ENCODE measurements at places on chromosomes 16 and 17. TPM values are rescaled to one million over a fixed set of nuclear protein-coding genes. Genes with fewer than 3 reads are reported as not detected.

DNA sequence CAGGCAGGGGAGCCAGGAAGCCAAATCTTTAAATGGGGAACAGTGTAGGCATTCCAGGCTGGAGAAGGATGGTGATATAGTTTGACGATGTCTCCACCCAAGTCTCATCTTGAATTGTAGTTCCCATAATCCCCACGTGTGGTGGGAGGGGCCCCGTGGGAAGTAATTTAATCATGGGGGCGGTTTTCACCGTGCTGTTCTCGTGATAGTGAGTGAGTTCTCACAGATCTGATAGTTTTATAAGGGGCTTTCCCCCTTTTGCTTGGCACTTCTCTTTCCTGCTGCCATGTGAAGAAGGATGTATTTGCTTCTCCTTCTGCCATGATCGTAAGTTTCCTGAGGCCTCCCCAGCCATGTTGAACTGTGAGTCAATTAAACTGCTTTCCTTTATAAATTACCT lies 28.8 kb downstream of the GINS3 start:
- no peak for DNase-seq

DNA sequence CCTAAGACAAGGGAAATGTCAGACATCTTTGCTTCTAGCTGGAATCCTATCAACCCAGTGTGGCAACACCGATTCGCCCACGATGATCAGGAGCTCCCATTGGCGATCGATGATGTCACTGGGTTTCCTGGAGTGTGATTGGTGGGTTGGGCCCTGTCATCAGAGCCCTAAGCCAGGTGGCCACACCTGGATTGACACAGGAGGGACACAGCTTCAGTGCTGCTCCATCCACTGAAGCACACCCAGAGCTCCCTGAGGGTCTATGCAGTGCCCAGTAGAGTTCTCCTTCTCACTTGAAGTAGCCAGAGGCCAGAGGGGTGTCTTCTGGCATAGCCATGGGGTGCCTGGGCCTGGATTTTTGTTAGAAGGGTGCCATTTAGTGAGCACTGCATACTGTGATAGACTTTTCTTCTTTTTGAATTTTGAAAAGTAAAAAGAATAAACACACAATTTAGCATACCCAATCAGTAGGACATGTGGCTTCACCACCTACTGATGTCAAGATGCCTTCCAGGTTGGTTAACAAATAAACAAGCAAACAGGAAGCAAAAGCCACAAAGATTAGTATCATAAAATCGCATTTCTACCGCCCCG lies 77.6 kb downstream of the CMIP start:
- DNase-seq = no peak

GRCh38 chr17:71273441-71273840 lies 847.4 kb upstream of the SOX9 start:
- DNase-seq = peak; percentile 22

The CD2BP2 gene
- polyA plus RNA-seq = 50.3 TPM

- no peak for DNase-seq
Measured at GRCh38 chr17:12620200-12620720, 45.4 kb upstream of the MYOCD start.

DNA sequence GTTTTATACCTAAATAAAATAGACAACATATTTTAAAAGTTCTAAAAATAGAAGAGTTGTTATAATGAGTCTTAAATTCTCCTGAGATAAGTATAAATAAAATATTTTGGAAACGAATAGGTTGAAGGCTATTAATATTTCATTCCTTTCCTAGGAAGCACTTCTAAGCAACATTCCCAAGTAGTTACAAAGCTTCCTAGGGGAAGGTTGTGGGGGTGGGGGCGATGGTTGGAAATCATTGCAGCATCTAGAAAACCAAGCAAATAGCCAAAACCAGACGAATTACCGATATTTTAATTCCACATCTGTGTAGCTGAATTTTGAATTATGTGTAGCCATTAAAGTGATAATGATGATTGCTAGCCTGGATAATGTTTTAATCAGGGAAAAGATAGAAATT lies 26.9 kb downstream of the PTRH2 start:
- DNase-seq = no peak

DNA sequence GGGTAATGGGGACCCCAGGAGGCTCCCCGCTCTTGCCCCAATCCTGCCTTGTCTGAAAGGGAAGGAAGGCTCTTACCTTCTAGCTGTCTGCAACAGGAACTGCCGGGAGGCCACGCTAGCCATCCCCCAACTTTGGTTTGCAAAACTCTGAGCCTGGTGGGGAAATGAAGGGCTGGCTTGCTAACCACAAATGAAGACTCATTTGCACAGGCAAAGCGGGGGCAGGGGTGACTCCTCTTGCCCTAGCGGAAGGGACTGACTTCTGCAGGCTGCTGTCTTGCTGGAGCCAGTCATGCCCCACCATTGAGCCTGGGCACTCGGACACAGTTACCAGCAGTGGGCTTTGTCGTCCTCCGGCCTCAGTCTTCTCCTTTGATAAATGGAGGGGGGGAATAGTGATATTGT lies 52.6 kb downstream of the PLCG2 start:
- no peak for DNase-seq

The RMI2 gene
- polyA plus RNA-seq = 1.7 TPM

DNA sequence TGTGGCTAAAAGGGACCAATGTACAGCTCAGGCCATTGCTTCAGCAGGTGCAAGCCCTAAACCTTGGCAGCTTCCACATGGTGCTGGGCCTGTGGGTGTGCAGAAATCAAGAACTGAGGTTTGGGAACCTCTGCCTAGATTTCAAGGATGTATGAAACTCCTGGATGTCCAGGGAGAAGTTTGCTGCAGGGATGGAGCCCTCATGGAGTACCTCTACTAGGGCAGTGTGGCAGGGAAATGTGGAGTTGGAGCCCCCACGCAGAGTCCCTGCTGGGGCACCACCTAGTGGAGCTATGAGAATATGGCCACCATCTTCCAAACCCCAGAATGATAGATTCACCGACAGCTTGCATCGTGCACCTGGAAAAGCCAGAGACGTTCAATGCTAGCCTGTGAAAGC lies 13.0 kb downstream of the EFCAB5 start:
- DNase-seq = no peak

The NSRP1 gene
- 6.9 TPM for polyA plus RNA-seq

GRCh38 chr17:67549820-67550219 lies 167.9 kb upstream of the NOL11 start:
- DNase-seq = no peak

GRCh38 chr16:4410335-4411075 lies 5.9 kb downstream of the CORO7 start:
- DNase-seq = peak; percentile 72

The C16orf46 gene
- 0.43 TPM for polyA plus RNA-seq

The TPPP3 gene
- polyA plus RNA-seq = 0.64 TPM

DNA sequence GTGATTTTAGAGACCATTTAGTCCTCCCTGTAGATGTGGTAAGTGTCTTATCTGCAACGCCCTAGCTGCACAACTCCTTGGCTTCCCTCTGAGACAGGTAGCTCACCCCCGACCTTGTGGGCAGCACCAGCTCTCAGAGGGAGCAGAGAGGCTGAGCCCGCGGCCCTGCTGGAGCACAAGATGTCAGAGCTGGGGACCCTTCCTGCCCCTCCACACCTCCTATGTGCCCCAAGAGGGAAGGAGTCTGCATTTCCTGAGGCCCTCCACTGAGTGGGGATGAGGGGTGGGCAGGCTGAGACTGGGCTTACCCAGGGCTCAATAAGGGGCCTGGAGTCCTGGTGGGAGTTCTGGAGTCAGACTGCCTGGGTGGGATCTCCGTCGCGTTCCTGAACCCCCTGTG lies 12.2 kb upstream of the ADGRG1 start:
- DNase-seq = no peak

The PLLP gene
- polyA plus RNA-seq = 0.02 TPM

DNA sequence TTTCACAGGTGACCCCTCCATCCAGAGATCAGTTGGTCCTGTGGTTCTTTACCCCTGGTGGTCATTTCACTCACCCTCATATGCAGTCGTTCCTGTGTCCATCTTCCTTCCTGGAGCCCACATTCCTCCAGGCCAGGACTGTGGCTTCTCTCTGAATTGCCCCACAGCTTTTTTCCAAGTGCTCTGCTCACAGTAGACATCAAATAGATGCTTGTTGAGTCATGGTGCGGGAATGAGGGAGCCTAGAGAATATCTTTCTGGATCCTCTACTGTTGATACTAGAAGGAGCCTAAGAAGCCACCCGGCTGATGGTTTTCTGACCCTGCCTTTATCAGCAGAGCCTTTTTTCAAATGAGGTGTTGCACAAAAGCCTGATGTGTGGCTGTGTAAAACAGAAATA lies 10.4 kb downstream of the USB1 start:
- no peak for DNase-seq

- DNase-seq = no peak
Measured at GRCh38 chr17:14203388-14203787, 33.3 kb downstream of the CDRT15 start.

- no peak for DNase-seq
Measured at GRCh38 chr17:56177361-56177760, 24.1 kb downstream of the ANKFN1 start.

- no peak for DNase-seq
Measured at GRCh38 chr17:1941272-1942065, 83.7 kb downstream of the RTN4RL1 start.

- no peak for DNase-seq
Measured at GRCh38 chr17:81528384-81528650, 140 bp downstream of the FSCN2 start.

GRCh38 chr17:63601439-63602371 lies 1.0 kb downstream of the TACO1 start:
- DNase-seq = no peak

All from BJ (cell line).